ENCODE measurements at places on chromosomes 4 and X.

DNA sequence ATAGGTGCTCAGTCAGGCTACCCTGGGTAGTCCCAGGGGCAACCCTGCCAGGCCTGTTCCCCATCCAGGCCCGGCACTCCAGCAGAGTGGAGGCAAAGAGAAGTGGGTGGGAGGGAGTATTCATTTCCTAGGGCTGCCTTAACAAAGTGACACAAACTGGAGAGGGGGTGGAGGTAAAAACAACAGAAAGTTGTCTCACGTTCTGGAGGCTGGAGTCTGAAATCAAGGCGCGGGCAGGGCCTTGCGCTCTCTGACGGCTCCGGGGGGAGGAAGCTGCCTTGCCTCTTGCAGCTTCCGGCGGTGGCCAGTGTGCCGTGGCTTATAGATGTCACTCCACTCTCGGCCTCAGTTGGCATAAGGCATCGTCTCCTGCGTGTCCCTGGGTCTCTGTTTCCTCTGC, 90.8 kb downstream of the DCTD start:
- DNase-seq = no peak

GRCh38 chr4:139559687-139560086, 3.7 kb upstream of the SETD7 start:
- no peak for DNase-seq

- DNase-seq = no peak
Observed at GRCh38 chr4:8709050-8709728, 116.6 kb downstream of the CPZ start.

DNA sequence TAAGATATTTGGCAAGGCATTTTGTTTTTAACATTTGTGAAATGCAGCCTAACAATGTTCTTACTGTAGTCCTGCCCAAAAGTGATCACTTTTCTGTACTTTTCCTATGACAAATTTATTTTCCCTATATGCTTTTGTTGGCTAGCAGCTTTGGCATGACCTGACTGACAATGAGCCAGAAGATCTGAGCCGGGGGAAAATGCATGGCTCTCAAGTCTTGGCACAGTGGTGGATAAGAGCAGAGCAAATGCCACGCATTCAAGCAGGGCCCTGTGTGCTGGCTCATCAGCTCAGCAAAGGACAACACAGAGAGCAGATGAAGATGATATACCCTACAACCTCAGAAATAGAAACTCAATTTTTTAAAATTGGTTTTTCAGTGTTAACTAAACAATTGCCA, 187.3 kb downstream of the ANAPC10 start:
- DNase-seq = no peak

DNA sequence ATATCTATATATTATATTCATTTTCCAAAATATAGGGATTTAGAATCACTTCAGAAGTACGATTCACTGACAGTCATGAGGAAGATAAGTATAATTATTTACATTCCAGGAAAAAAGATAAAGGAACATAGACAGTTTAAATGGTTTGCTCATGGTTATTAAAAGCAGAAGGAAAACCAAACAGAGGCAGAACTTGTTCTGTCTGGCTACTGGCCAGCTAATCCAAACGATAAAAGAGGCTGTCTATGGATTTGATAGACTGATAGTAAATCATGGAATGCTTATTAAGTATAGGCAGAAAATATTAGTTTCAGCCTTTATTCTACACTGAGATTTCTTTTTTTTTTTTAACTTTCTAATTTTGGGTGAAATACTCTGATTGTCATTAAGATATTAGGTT, 50.2 kb downstream of the RPGR start:
- no peak for DNase-seq

DNA sequence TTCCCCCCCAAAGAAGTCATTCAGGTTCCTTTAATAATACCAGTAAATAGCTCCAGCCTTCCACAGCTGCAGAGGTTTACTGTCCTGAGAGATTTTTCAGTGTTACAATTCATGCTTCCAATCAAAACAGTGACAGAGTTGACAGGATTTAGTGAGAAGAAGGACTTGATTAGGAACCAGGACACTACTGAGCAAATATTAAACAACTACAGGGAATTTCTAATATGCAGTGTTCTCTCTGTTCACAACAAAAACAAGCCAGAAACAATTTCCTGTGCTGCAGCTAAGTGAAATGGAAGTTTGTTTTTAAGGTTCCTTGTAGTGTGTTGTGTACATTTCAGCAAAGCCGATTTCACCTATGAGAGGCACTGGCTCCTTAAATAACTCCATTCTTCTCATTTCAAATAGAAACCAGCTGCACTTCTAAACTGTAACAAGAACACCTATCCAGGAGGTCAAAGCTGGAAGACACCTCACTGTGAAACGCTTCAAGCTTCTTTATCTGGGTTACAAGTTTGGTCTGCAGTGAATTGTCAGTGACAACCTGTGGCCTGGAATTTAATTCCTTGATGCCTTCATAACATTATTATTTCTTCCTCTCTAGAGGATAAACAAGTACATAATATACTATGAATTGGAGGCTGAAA, 149.3 kb downstream of the RASL11B start:
- DNase-seq = no peak

- DNase-seq = peak; percentile 56
Observed at GRCh38 chr4:25367004-25367621, 9.9 kb upstream of the ANAPC4 start.

- peak; percentile 60 for DNase-seq
Observed at GRCh38 chrX:70452143-70452733, 7.6 kb downstream of the DLG3 start.

- DNase-seq = no peak
Observed at GRCh38 chr4:138774940-138775339, 240.6 kb upstream of the NOCT start.

- no peak for DNase-seq
Observed at GRCh38 chrX:125604448-125604847, 284.8 kb downstream of the TEX13C start.

GRCh38 chrX:154308108-154308946, 12.7 kb downstream of the TKTL1 start:
- peak; percentile 51 for DNase-seq

DNA sequence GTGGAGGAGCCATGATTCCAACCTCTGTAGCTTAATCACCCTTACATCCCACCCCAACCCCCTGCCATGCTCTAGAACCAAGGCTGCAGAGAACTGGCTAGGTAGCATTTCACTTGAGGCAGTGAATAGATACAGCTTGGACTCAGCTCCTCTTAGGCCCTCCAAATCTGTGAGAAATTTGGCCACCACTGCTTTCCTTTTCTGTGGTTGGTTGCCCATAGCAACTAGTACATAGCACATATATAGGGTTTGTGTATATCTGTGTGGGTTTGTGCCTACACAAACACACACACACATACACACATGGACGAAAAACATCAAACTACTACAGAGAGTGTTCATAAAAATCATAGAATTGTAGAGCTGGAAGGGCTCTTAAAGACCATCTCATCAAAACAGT, 52.0 kb upstream of the CCDC160 start:
- no peak for DNase-seq

GRCh38 chr4:184320631-184321030, 103.0 kb upstream of the ENPP6 start:
- no peak for DNase-seq

- DNase-seq = no peak
Observed at GRCh38 chr4:120043828-120044227, 22.8 kb downstream of the MAD2L1 start.

- DNase-seq = no peak
Observed at GRCh38 chr4:6368096-6368495, 98.4 kb downstream of the WFS1 start.

GRCh38 chrX:56978172-56978571, 17.2 kb downstream of the SPIN3 start:
- DNase-seq = peak; percentile 37

GRCh38 chr4:150818661-150819060, 196.4 kb downstream of the LRBA start:
- no peak for DNase-seq

DNA sequence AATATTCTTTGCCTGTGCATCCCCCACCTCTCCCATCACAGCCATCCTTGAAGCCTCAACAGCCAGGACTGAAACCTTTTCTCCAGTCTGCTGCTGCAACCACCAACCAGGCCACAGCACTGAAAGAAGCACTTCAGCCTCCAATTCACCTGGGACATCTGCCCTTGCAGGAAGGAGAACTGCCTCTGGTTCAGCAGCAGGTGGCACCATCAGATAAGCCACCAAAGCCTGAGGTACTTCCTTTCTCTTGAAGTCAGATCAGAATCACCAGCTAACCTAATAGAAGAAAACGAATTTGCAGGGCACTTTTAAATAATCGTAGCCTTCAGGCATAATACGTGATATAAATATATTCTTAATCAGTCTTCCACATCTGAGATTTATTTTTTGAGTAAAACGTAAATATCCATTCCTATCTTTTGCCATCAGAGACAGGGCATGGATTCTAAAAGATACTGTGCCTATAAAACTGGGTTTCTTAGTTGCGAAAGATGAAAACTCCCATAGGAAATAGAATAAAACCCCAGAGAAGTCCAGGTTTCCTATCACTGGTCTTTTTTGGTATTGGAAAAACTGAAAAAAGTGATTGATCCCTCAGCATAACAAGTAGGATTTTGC, 9.5 kb downstream of the AMBN start:
- peak; percentile 73 for DNase-seq

DNA sequence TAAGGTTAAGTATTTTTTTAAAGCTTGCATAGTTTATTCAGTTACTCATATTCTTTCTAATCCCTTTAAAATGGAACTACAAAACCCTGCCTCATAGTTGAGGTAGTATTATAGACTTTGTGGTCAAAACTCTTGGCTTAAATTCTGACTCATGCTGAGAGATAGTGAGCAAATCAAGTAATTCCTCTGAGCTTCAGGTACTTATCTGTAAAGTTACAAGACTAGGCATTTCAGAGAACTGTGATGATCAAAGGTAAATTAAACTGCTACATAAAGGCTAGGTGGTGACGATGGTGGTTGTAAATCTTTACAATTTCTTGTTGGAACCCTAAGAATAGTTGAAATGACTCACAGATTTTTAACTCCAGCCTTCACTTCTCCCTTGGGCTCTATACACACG, 3.2 kb upstream of the CLOCK start:
- peak; percentile 65 for DNase-seq

- DNase-seq = no peak
Observed at GRCh38 chr4:85200106-85200505, 233.6 kb upstream of the WDFY3 start.

GRCh38 chrX:113473418-113473817, 632.8 kb upstream of the AMOT start:
- DNase-seq = no peak

DNA sequence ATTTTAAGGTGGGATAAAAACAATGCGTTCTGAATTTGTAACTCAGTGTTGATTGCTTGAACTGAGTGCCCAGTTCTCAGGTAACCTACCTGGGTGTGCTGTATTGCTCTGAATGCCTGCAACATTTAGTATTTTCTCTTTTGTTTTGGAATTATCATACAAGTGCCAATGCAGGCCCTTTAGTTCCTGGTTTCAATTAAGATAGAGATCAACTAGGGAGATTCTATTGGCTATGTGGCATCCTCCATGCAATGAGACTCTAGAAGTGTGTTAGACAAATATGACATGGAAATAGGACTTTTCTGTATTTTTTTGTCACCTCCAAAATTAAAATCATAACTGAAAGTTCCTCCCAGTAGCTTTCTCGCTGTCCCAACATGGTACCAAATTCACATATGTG, 438.7 kb upstream of the IGFBP7 start:
- DNase-seq = no peak
